ENCODE measurements at places on chromosomes 6 and 20.

- DNase-seq = no peak
Measured at GRCh38 chr20:25695532-25696370, 902 bp downstream of the ZNF337 start.

DNA sequence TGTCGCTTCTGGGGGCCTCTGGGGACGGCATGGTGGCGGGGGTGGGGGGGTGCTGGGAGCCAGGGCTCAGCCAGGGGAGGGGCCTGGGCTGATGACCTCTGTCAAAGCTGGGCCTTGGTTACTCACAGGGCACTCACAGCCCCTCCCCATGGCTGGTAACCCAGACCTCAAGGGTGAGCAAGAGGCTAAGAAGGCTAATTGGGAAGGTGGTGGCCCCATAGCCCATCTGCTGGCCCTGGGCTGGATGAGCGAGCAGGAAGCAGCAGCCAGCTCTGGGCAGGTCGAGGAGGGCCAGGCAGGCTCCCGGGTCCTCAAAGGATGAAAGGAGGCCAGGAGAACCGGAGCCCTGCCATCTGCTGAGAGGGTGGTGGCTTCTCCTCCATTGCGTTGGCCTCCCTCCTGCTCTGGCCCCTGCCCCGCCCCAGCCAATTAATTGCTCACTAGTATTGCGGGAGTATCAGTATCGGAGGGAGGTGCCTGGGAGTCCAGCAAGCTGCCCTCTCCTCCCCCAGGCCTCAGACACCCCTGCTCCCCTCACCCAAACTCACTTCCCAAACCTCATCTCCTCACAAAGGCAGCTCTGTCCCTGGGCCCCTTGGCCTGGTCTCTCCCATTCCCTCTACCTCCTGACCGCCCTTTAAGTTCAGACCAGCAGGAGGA is 1.0 kb upstream of the CDSN start:
- DNase-seq = no peak

- DNase-seq = no peak
Measured at GRCh38 chr6:130896249-130896648, 69.0 kb downstream of the SMLR1 start.

DNA sequence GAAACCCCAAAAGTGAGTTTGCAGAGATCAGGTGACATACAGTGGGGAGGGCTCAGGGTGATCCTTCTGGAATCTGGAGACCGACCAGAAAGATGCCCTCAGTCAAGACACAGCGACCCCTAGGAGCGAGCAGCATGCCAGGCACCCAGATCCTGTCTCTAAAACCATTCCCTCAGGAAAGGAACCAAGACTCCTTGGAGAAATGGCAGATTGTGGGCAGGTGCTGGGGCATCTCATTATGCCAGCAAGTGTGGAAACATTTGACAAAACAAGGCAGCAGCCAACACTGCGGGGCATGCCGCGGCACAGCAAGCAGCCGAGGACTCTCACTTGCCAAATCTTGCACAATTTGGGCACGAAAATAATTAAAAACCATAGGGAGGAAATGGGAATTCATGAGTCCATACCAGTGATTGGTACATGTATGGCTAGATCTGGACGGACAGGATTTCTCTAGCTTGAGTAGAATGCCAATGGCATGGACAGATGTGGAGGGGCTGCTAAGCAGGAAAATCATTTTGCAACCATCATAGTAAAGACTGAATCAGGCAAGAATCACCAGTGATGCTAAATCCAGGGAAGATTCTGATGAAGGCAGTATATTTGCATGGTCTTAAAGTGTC is 76.9 kb downstream of the GINS1 start:
- no peak for DNase-seq

- peak; percentile 43 for DNase-seq
Measured at GRCh38 chr6:136784910-136785746, 7.1 kb downstream of the MAP3K5 start.

GRCh38 chr6:82711105-82711827 is 347.6 kb downstream of the TPBG start:
- DNase-seq = no peak

DNA sequence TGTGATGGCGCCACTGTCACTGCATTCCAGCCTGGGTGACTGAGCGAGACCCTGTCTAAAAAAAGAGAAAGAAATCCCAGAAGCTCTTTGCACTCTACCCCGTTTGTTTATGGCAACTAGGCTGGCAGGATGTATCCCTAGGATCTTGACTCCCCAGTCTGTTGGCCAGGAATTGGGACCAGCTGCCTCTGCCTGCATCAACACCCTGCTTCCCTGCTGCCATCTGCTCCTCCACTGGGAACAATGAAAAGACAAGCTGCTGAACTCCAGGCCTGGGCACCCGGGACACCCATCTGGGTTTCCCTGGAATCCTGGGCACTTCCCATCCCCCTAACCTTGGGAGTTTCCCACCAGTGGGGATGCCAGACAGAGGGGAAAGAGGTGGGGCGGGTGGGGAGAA is 64.9 kb downstream of the CPNE5 start:
- no peak for DNase-seq
